Renal cortex interstitium (tissue), 15 donors: ENCODE measurements at places on chromosomes 7 and 10. TPM values are rescaled to one million over a fixed set of nuclear protein-coding genes. Genes with fewer than 3 reads are reported as not detected.
A peak's percentile ranks its signal among the peaks of the same experiment; 100 is the strongest.

Gene TAS2R5
- polyA plus RNA-seq, result 9.8 TPM

Gene IDI2
- not detected for polyA plus RNA-seq

Gene CHRM2
- polyA plus RNA-seq, result 2.5 TPM

Gene CPN1
- 3.2 TPM for polyA plus RNA-seq

- DNase-seq, result no peak
Measured at GRCh38 chr10:23031318-23031717, 64.1 kb upstream of the MSRB2 start.

DNA sequence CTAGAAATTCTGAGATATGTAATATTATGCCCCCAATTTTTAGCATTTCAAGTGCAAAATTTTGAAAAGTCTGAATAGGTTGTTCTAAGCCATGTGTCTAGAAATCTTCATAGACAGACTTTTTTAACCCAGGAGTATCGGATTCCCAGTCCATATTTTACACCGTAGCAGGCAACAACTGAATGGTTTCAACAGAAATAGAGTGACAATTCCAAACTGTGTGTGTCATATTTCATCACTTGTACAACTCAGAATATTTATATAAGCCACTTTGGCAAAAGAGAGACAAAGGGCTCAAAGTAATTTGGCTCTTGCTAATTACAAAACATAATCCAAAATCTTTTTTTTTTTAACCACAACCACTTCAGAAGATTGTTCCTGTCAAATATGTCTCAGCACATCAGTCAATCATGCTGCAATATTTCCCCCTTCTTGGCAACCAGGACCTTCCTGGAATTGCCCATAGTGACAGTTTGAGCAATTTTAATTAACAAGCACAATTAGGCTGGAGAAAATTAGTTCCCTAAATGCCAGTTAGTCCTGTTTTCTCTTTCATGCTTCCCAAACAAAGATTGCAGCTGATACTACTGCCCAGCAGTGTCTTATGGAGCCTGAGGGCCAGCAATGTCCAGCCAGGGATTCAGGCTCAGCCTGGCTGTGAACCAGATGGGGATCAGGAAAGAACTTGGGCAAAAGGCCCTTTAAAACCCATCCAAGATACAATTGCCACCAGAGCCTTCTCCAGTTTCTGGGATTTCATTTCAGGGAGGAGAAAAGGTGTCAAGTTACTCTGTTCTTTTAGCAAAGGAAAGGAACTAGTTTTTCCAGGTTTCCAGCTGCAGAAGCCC lies 533.3 kb upstream of the GHITM start:
- peak; percentile 10 for DNase-seq

- peak; percentile 64 for DNase-seq
Measured at GRCh38 chr10:131874991-131875451, 25.8 kb upstream of the PPP2R2D start.

DNA sequence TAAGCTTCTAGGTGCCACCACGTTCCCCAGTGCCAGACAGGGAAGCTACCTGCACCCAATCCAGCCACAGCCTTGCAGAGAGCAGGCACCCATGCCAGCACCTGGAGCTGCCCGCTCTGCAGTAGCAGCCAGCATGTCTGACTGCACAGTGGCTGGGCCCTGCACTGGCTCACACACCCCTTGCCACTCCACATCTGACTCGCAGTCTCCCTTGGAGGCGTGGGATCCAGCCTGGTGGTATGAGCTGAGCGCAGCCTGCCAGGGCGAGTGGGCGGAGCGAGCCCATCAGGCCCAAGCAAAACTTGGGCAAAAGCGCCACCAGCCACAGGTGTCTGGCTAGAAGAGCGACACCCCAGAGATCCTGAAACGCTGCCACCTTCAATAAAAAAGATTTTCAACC lies 30.1 kb downstream of the CRTAC1 start:
- no peak for DNase-seq

- no peak for DNase-seq
Measured at GRCh38 chr10:75771606-75772005, 340.2 kb downstream of the LRMDA start.
